ENCODE measurements at places on chromosomes 4 and X.

DNA sequence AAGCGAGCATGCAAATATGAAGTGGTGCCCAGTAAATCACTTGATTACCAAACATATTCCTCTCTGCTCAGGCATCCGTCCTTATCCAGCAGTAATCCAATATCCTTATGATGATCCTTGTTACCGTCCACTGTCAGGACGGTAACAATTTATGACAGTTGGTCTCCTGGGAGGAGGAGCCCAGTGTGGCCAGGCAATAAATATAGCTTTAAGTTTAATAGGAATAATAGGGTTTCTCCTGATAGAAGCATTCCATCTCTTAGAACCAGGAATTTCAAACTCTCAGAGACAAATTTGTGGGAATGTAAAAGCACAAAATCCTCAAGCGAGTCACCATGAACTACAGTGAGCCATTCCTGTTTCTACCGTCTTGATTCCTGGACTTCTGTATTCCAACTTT, 171.2 kb upstream of the IL15 start:
- no peak for DNase-seq

- no peak for DNase-seq
Observed at GRCh38 chr4:124505211-124505610, 207.3 kb downstream of the ANKRD50 start.

DNA sequence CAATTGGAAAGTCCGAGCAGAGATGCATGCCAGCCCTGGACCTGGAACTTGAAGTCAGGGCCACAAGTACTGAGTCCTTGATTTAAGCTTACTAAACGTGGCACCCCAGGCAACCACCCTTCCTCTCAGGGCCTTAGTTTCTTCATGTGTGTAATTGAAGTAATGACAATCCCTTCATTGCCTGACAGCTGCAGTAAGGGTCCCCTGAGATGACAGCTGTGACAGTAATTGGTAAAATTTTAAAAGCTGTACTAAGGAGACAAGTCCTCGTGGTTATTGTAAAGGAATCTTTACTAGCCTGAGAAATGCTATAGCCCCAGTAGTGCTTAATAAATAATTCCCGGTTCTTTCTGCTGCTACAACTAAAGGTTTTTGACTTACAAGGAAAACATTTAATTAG, 175.1 kb upstream of the RADX start:
- no peak for DNase-seq

DNA sequence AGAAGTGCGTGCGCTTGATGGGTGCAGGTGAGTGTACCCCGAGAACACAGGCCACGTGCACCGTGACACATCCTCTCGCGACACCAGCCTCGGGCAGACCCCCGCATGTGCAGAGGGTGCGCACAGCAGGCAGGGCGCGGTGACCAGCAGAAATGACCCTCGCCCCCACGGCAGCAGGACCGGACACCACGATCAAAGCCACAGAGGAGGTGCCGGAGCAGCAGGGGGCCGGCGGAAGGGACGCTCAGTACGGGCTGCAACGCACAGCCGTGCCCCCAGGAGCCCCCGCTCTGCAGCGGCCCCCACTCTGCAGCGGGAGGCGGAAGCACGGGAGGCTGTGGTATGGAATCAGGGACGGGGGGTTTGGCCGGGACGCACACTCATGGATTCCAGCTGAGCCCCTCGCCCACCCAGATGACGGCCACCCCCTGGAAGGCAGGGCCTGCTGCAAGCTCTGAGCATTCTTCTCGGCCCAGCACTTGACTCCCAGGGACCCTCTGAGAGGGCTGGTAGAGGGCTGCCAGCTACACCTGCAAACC, 17.1 kb downstream of the PPP2R3B start:
- DNase-seq: no peak

DNA sequence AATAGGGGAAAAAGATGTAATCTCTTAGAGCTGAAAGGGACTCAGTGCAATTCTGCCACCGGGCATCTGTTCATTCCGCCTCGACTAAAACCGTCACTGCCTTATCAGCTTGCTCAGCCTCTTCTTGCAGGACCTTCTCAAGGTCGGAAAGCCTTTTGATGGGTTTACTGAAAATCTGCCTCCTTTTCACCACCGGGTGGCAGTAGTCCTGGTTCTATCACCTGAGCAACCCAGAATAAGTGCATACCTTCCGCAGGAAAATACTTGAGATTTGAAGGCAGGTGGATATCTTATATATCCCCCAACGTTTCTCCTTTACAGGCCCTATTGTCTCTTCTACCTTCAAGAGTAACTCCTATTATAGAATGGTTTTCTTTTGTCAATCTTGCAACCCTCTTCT, 103.4 kb upstream of the PAK3 start:
- DNase-seq: no peak

GRCh38 chr4:40656201-40656863, 26.7 kb upstream of the RBM47 start:
- no peak for DNase-seq

DNA sequence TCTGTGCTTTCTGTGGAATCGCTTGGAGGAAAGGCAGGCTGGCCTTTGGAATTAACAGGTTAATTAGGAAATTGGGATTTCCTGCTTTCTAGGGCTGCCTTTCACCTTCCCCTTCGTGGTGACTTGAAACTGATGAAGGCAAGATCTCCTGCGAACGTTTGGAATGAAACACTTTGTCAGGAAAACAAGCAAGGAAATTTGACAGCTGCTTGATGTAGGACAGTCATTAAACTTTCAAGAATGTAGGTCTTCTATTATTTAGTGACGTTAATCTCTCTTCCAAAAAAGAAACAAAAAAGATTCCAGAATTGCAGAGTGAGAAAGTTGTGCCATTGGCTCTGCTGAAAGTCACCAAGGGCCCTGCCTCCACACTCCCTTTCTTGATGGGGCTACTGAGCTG, 155.7 kb upstream of the SCML1 start:
- no peak for DNase-seq

- no peak for DNase-seq
Observed at GRCh38 chr4:102572452-102572851, 71.3 kb downstream of the NFKB1 start.

GRCh38 chrX:3815896-3816664, 102.6 kb upstream of the PRKX start:
- DNase-seq: peak; percentile 0

GRCh38 chr4:23889391-23889790, 456 bp downstream of the PPARGC1A start:
- DNase-seq: no peak

GRCh38 chr4:155565330-155565729, 101.3 kb upstream of the GUCY1A1 start:
- DNase-seq: no peak

GRCh38 chrX:16558489-16558888, 91.5 kb upstream of the S100G start:
- no peak for DNase-seq

DNA sequence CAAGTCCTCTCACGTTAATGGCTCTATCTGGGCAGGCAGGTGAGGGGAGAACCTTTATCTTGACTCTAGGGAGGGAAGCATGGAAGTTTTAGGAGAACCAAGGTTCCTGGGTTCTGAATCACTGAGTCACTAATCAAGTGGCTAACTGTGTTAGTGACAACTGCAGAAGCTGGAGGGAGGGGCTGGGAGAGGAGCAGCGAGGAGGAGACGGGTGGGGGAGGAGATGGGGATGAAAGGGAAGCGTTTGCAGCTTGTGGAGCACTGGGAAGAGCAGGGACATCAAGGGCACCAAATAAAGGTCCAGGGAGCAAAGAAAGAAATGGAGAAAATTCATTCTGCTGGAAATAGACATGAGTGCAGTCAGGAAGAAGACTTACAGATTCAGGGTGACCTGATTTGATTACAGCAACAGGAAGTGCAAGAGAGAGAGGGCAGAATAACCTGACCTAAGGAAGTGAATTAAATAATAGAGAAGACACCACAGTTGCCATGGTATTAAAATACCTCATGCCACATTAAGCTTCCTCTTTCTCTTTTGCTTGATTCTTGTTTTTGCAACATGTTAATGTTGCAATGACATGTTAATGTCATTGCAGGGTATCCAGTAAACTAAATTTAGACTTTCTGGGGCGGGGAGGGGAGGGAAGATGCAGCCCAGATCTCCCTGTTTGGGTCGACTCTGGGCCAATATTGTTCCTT, 4.5 kb upstream of the SETD7 start:
- DNase-seq: peak; percentile 71

GRCh38 chr4:102139132-102139573, 206.1 kb downstream of the SLC39A8 start:
- no peak for DNase-seq
